NCI-H510A (cell line): ENCODE measurements at places on chromosomes 16 and 17.
A peak's percentile ranks its signal among the peaks of the same experiment; 100 is the strongest.

GRCh38 chr16:28572696-28573510 is 19.2 kb downstream of the SGF29 start:
- DNase-seq = no peak

DNA sequence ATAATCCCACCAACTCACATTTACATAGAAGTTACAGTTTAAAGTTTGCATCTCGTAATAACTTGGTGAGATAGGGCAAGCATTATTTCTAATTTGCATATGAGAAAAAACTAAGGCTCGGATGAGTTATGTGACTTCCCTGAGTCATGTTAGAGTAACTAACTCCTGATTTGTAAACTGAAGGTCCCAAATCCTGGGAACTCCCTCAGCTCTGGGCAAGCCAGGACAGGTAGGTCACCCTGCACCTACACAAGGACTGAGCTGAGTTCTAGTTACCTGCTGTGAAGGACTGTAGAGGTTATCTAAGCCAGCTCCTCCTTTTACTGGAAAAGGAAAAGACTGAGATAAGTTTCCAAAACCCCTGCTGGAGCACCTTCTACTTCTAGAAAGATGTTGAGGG is 92.1 kb upstream of the HLF start:
- DNase-seq = no peak

- DNase-seq = no peak
Observed at GRCh38 chr17:27819145-27819544, 18.8 kb upstream of the NOS2 start.

GRCh38 chr16:12403746-12404658 is 399.7 kb downstream of the CPPED1 start:
- DNase-seq = no peak

DNA sequence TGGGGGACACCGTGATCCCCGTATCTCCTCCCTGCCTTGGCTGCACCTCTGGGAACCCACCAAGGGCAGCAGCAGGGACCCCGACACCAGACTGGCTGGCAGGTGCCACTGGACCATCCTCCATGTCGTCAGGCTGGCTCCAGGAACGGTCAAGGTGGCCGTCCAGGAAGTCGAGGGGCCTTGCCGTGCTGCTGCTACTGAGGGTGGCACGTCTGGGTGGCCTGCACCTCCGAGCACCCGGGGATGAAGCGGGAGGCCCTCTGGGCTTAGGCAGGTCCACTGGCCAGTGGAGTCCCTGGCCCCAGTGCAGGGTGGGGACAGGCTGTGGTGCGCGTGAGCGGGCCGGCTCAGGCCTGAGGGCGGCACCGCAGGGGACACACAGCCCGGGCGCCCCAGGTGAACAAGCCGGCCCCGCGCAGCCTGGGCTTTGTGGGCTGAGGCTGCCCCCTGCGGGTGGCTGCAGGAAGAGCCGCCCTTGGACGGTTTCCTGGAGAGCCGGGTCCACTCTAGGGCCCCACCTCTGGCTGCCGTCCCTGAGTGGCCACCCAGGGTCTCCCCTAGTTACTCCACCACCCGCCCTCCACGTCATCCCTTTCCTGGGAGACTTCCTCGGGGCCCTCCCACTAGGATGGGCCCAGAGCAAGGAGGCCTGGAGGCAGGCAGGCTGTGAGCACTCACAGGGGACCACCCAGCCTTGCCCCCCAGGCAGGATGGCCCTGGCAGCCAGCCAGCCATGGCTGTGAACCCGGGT is 42.8 kb upstream of the ZC3H18 start:
- no peak for DNase-seq

- no peak for DNase-seq
Observed at GRCh38 chr16:4534151-4534790, 4.3 kb downstream of the CDIP1 start.

DNA sequence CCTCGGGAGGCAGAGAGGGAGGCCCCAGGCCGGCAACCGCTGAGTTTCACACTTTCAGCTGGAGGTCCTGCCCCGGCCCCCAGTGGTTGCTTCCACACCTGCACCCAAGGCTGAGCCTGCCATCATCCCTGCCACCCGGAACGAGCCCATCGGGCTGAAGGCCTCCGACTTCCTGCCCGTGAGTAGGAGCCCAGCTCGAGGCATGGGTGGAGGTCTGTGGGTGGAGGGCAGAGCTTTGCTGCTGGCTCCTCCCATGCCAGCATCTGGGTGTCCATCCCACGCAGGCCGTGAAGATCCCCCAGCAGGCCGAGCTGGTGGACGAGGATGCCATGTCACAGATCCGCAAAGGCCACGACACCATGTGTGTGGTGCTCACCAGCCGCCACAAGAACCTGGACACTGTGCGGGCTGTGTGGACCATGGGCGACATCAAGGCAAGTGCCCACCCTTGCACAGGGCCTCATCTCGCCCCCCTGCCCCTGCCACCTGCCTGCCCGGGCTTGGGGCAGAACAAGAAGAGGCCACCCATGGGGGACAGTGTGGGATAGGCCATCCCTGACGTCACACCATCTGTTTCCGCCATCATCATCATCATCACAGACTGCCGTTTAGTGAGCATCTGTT is 19.6 kb downstream of the KATNB1 start:
- DNase-seq = no peak

DNA sequence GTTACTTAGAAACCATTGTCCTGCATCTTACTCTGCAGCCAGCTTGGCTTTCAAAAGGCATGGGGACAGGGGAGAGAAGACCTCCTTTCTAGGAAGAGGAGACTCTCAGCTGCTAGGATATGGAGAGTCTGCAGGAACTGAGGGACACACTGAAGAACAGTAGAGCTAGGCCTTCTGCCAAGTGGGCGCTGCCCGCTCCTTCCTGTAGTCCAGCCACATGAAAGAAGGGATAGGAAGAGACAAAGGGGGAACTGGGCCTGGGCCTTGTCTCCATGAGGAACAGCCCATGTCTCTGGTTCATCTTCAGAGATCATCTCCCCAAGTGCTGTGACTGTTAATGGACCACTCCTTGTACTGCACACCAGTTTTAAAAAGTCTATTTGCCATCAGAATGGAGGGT is 78.4 kb downstream of the SYCE1L start:
- no peak for DNase-seq

GRCh38 chr17:50123649-50124349 is 6.2 kb downstream of the SAMD14 start:
- DNase-seq = peak; percentile 41

- DNase-seq = no peak
Observed at GRCh38 chr17:49924116-49924515, 44.9 kb upstream of the DLX4 start.

GRCh38 chr16:12907670-12908233 is 6.4 kb downstream of the SHISA9 start:
- DNase-seq = no peak

- no peak for DNase-seq
Observed at GRCh38 chr17:28506763-28507487, 777 bp downstream of the FOXN1 start.

DNA sequence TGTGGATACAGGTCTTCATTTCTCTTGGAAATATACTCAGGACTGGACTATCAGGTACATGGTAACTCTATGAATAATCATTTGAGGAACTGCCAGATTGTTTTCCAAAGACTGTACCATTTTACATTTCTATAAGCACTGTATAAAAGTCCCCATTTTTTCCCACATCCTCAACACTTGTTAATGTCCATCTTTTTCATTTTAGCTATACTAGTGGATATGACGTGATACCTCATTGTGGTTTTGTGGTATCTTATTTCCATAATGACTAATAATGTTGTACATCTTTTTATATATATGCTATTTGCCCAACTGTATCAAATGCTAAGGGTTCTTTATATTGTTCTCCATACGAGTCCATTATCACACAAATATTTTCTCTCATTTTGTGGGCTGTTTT is 22.9 kb downstream of the NUP88 start:
- DNase-seq = no peak

DNA sequence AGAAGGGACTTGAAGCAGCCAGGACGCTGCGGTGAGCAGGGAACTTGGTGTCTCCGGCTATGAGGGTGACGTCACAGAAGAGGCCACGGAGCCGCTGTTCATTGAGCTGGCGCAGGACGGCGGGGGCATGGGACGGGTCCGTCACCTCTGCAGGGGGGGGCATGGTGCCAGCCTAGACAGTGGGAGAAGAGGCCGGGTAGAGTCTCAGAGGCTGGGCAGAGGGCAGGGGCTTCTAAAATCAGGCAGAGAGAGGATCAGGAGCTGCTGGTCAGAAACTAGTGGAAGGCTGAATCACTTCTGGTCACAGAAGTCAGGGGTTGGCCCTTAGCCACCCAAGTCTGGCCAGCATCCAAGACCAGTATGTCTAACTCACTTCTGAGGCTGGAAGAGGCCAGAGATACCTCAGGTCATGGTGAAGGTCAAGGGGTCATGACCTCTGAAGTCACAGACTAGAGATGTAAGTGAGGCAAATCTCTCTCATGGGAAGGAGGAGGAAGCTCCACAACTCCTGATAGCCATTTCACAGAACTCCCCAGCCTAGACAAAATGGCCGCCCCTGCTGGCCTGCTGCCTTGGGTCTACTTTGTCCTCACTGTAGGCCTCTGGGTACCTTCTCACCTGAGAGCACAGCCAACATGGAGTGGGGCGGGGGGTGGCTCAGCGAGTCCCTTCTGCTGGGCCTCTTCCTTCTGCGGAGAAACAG is 12.6 kb downstream of the ZBTB4 start:
- no peak for DNase-seq

DNA sequence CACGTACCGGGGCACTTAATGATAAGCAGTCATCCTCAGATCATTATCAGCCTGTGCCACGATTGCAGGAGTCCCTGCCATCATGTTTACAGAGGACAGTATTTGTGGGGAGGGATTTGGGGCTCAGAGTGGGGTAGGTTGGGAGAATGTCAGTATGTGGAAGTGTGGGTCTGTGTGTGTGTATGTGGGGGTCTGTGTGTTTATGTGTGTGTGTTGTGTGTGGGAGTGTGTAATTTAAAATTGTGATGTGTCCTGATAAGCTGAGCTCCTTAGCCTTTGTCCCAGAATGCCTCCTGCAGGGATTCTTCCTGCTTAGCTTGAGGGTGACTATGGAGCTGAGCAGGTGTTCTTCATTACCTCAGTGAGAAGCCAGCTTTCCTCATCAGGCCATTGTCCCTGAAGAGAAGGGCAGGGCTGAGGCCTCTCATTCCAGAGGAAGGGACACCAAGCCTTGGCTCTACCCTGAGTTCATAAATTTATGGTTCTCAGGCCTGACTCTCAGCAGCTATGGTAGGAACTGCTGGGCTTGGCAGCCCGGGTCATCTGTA is 13.5 kb upstream of the EFCAB13 start:
- no peak for DNase-seq

GRCh38 chr17:66604376-66604775 is 230.5 kb upstream of the CACNG5 start:
- DNase-seq = no peak

- peak; percentile 5 for DNase-seq
Observed at GRCh38 chr17:36183001-36183971, 6.8 kb upstream of the TBC1D3B start.

GRCh38 chr17:13044572-13045065 is 26.8 kb upstream of the ELAC2 start:
- DNase-seq = no peak

GRCh38 chr17:39834017-39834416 is 30.1 kb downstream of the IKZF3 start:
- DNase-seq = no peak

DNA sequence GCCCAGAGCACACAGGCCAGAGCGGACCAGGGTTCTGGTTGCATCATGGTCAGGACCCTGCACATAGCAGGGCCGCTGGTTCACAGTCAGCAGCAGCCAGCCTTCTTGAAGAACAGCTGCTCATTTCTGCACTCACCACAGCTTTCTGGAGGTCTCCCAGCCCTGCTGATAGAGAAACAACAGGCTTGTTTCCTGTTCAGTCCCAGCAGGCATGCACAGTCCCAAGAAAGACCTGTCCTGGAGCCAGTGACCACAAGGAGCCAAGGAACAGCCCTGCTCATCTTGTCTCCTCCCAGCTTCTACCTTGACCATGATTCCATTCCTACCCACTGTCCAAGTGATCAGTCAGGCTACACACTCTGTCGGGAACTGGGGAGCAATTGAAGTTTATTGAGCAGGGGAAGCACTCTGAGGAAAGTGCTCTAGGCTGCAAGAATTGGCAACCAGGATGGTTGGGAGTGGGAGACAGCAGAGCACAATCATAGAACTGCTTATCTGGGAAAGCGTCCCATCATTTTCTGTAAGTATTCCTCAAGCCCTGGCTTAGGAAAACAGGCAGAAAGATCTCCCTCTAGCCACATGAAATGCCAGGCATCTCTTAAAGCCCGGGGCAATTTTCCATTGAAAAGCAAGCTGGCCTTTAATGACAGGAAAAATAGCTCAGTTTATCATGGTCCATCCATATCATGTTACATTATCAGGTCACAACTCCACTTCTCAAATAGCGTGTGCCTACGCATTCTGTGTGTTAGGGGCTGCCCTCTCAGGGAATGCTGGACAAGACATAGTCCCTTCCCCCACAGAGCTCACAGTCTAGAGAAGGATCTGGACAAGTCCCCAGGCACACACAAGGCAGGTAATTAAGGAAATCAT is 155.4 kb upstream of the FOXF1 start:
- DNase-seq = no peak

DNA sequence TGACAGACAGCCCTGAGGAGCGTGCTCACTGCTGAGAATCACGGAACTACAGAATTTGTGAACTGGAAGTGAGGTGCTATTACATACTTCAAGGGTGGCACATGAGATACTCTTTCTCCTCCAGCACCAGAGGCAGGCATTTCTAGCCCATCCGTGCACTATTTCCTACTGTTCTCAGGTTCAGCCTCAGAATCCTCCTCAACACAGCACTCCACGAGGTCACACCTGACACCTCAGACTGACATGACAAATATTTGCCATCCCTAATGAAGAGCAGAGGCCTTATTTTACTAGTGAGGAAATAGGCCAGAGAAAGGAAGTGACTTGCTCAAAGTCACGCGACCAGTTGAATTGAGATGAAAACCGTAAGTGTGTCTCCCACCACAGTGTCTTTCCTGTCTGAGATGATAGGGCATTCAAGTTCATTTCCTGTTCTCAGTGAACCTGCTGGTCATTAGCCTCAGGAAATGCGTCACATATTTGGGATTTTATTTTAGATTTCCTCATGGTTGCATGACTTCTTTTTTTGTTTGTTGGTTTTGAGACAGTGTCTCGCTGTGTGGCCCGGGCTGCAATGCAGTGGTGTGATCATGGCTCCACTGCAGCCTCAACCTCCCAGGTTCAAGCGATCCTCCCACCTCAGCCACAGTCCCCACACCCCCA is 23.6 kb downstream of the SEZ6 start:
- DNase-seq = no peak

GRCh38 chr17:45995627-45996270 is 3.3 kb upstream of the STH start:
- DNase-seq = no peak

DNA sequence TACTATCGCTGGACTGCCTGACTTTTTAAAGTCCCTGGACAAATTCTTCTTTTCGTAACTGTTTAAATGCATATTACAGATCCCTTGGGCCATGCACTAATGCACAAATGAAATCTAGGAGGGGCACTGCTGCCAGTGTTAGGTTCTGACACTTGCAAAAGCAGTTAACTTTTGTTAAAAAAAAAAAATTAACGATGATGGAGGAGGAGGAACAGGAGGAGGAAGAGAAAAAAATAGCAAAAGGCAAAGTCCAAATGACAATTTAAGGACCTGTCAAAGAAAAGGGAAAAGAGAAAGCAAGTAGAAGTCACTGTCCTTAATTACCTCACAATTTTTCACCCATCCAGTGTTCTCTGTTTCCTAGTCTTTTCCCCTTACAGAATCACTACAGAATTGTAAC is 97.8 kb upstream of the CORO6 start:
- DNase-seq = no peak

- DNase-seq = peak; percentile 47
Observed at GRCh38 chr17:62652251-62653001, 25.0 kb downstream of the MRC2 start.

- DNase-seq = no peak
Observed at GRCh38 chr16:89089120-89089519, 4.5 kb upstream of the ACSF3 start.
